ENCODE measurements at places on chromosomes 1 and 21.

GRCh38 chr1:101859941-101860340 is 136.8 kb downstream of the OLFM3 start:
- no peak overlapping the region for H3K4me3 ChIP-seq
- H3K36me3 ChIP-seq: no peaks in the 10 kb centered on the region
- no peaks in the 10 kb centered on the region for H3K4me1 ChIP-seq
- DNase-seq: no peak

GRCh38 chr1:244050014-244050834 is 859 bp upstream of the ZBTB18 start:
- DNase-seq: peak; percentile 46
- peaks cover 7% of the 10 kb centered on the region for H3K36me3 ChIP-seq
- H3K27me3 ChIP-seq: peaks cover 2% of the 10 kb centered on the region
- H3K4me1 ChIP-seq: peaks cover 34% of the 10 kb centered on the region

DNA sequence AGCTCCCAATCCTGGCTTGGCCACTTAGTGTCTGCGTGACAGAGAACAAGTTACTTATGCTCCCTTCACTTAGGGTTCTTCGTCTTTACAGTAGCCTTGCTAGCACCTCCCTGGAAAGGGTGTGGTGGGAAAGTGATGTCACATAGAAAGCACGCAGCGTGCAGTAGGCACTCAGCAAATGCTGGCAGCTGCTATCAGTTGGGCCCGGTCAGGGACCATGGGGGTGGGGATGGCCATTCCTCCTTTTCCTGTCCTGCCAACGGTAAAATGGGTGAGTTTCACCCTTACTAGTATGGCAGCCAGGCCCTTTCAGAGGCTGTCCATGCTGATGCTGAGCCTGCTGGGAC is 6.2 kb upstream of the KCNA10 start:
- no peak overlapping the region for H3K27ac ChIP-seq
- no peaks in the 10 kb centered on the region for H3K4me1 ChIP-seq
- DNase-seq: no peak
- peaks cover 50% of the 10 kb centered on the region for H3K27me3 ChIP-seq
- H3K4me3 ChIP-seq: no peak overlapping the region

DNA sequence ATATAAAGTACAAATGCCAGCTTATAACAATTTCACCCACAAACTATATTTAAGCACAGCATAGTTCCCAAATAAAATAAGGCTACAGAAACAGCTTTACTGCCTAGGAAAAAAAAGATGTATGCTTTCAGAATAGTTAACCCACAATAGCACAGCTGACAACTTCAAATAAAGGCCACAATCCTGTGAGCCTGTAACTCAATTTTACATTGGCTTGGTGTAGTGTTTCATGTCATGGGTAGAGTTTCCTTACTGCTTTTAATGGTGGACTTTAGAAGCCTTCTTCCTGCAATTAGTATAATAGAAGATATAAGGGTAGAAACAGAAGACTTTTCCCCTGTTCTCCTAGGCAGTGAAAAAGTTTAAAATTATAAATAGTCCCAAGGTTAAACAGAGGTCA is 44.3 kb upstream of the ZC3H11B start:
- H3K4me1 ChIP-seq: peaks cover 34% of the 10 kb centered on the region
- no peak for DNase-seq
- no peak overlapping the region for H3K4me3 ChIP-seq
- H3K36me3 ChIP-seq: no peaks in the 10 kb centered on the region
- no peak overlapping the region for H3K27ac ChIP-seq
